T-helper 17 cell (primary cell): ENCODE measurements at places on chromosomes 3 and 15.

DNA sequence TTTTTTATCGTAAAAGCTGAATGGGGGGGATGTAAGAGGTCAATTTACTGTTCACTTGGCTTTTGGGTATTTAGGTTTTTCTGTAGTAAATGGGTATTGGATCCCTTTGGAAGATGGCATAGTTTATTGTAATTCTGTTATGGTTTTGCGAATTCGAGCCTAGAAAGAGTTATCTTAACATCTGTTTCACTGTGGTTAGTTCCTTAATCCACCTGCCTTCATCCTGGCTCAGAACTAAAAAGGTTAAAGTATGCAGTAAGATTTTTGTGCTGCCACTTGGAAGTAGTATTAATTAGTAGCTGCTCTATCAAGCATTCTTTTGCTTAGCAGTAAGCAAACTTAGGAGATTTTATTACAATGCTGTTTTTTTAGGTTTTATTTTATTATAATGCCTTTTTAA lies 62.4 kb downstream of the ARIH1 start:
- no peak overlapping the region for H3K4me3 ChIP-seq
- H3K27ac ChIP-seq, result no peak overlapping the region
- H3K4me1 ChIP-seq, result peaks cover 38% of the 10 kb centered on the region
- no peaks in the 10 kb centered on the region for H3K27me3 ChIP-seq

GRCh38 chr3:156847752-156848448 lies 21.7 kb downstream of the LEKR1 start:
- no peak overlapping the region for H3K4me3 ChIP-seq
- DNase-seq, result no peak
- no peaks in the 10 kb centered on the region for H3K36me3 ChIP-seq
- H3K27me3 ChIP-seq, result no peaks in the 10 kb centered on the region
- H3K27ac ChIP-seq, result no peak overlapping the region

- H3K4me1 ChIP-seq, result peaks cover 4% of the 10 kb centered on the region
- H3K4me3 ChIP-seq, result no peak overlapping the region
- H3K27ac ChIP-seq, result no peak overlapping the region
- peaks cover 33% of the 10 kb centered on the region for H3K27me3 ChIP-seq
- DNase-seq, result no peak
- H3K36me3 ChIP-seq, result peaks cover 2% of the 10 kb centered on the region
Observed at GRCh38 chr15:51155891-51156290, 61.2 kb upstream of the TNFAIP8L3 start.

- peaks cover 23% of the 10 kb centered on the region for H3K4me1 ChIP-seq
- no peak overlapping the region for H3K4me3 ChIP-seq
Observed at GRCh38 chr3:11716573-11717290, 73.0 kb upstream of the VGLL4 start.

DNA sequence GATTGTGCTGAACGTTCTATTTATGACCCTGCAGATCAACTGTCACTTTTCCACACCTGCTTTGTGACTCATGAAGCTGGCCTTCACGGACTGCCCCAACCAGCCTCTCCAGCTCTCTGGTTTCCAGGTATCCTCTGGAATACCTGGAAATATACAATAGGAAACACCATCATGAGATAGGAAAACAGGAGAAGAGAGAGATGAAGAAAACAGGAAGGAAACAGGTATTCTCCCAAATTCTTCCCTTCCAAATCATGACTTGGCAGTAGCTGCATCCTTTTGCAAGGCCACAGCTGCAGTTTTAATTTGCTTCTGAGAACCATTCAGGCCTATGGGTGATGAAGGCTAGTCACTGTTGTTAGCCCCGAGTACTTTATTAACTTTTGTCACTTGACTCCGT lies 909.1 kb downstream of the EPHA3 start:
- no peak for DNase-seq
- H3K27ac ChIP-seq, result no peak overlapping the region

DNA sequence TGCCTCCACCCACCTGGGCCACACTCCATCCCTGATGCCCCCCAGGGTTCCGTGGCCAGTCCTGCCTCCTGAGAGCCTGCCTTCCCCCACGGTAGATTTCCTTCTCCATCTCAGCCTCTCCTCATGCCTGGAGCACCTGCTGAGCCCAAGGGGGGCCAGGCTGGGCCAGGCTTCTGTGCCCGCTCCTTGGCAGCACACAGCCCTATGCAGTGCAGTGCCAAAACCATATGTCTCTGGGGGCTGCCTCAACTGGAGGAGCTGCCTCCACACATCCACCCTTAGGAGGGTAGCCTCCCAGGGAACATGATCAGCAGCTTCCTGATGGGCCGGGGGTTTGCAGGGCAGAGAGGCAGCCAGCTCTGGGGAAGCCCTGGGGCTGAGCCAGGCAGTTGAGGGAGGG lies 24.6 kb upstream of the GATA2 start:
- H3K27ac ChIP-seq, result no peak overlapping the region
- peaks cover 57% of the 10 kb centered on the region for H3K27me3 ChIP-seq
- no peak for DNase-seq

DNA sequence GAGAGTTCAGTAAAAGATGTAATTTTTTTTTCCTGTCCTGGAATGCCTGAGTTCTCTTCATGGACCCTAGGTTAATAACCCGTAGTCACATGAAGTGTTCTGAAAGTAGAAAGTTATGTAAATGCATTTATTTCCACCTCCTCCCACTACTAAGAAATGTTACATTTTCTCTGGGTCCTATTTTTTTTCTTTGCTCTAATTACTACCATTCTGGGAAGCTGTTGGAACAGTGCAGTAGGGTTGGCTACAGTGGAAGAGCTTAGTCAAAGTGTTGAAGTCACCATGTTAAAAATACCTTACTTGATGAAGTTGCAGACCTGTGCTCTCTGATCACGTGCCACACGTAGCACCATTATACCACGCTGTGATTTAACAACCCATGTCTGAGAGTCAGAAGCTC lies 153.8 kb upstream of the TSC22D2 start:
- no peak for DNase-seq
- H3K27me3 ChIP-seq, result peaks cover 38% of the 10 kb centered on the region
- H3K4me3 ChIP-seq, result no peak overlapping the region
- no peak overlapping the region for H3K27ac ChIP-seq

DNA sequence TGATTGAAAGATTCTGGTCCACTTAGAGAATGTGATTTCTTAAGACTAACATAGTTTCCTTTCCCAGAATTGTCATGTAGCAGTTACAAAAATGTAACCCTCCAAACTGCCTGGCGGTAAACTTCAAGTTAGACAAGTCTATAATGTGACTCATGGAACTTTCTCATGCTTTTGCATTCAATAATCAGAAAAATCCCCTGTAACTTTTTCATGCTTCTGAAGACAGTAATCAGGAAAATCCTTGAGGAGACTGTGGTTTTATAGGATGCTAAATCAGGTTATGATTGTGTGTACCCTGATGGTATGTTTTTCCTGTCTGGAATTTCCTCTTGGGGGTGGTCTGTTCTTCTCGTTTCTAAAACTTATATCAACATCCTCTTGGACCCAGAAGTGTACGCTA lies 74.0 kb upstream of the RARB start:
- H3K36me3 ChIP-seq, result no peaks in the 10 kb centered on the region
- H3K27me3 ChIP-seq, result no peaks in the 10 kb centered on the region
- DNase-seq, result no peak
- no peak overlapping the region for H3K4me3 ChIP-seq
- H3K4me1 ChIP-seq, result no peaks in the 10 kb centered on the region

DNA sequence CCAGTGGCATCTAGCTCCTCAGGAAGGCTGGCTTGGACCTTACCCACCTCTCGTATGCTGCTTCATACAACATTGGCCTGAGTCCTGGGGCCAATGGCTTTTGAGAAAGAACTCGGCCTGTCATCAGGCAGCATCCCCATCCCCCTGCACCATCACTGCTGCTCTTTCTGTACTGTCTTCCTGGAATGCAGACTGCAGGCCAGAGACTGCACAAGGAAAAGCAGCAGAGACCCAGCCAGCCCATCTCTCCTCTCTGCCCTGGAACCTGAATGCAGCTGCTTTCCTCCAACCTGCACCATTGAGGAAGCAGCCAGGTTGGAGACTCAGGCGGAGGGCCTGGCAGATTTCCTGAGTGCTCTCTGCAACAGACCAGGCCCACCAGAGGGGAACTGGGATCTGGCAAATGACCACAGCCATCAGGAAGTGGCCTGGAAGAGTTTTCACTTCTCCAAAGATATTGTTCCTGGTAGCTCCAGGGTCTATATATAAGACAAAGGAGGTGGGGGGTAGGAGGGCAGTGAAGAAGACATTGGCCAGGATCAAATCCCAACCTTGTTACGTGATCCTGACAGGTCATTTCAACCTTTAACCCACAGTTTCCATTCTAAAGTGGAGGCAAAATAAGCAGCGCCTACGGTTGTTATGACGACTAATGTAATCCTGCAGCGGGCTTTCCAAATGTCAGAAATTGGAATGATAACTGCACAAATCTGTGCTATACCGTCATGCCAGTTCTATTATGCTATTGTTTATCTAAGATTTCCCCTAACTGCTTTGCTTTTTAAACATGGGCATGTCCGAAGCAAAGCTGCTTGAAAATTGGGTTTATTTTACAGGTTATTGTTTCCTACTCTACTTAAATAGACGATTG lies 24.4 kb upstream of the RAB7A start:
- H3K36me3 ChIP-seq, result peaks cover 3% of the 10 kb centered on the region
- no peak overlapping the region for H3K4me3 ChIP-seq
- DNase-seq, result no peak

GRCh38 chr15:32659340-32660155 lies 18.0 kb downstream of the SCG5 start:
- H3K27ac ChIP-seq, result no peak overlapping the region
- H3K4me1 ChIP-seq, result peaks cover 16% of the 10 kb centered on the region
- H3K27me3 ChIP-seq, result no peaks in the 10 kb centered on the region
- no peak overlapping the region for H3K4me3 ChIP-seq
